ENCODE measurements at places on chromosomes 16 and 17.
A peak's percentile ranks its signal among the peaks of the same experiment; 100 is the strongest.

DNA sequence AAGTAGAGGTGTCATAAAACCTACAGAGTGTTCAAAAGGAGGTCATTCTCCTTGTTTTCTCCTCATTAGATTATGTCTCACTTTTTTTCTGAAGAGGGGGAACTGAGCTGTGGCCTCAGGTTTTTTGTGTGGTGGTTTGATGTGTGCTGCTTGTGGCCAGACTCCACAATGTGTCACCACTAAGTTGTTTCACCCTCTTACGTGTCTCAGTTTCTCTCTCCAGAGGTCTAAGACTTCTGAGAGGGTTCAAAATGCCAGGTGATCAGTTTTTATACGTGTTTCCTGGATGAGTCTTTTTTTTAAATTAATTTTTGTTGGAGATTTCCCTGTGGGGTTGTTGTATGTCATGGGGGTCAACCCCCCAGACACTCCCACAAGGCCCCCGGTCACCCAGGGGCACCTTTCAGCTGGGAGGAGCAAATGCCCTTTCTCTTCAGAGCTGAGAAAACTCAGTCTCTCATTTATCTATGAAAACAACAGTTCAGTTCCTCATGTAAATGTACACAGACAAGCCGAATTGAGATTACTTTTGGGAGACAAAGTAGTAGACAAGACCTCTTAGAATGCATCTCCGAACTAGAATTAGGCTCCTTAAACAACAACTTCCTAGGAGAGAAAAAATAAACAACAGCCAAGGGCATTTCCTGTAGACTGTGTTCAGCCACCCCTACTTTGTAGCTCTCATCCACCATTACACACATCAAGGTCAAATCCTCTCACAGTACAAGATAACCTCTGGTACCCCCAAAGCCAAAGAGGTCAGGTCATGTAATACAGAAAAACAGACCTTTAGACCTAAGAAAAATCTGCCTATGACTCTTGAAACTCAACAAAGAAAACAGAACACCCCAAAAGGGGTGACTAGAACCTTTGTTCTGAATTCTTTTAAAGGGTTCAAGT, 23.9 kb upstream of the TMEM98 start:
- DNase-seq = no peak

GRCh38 chr17:50176559-50177357, 11.0 kb downstream of the SGCA start:
- no peak for DNase-seq

DNA sequence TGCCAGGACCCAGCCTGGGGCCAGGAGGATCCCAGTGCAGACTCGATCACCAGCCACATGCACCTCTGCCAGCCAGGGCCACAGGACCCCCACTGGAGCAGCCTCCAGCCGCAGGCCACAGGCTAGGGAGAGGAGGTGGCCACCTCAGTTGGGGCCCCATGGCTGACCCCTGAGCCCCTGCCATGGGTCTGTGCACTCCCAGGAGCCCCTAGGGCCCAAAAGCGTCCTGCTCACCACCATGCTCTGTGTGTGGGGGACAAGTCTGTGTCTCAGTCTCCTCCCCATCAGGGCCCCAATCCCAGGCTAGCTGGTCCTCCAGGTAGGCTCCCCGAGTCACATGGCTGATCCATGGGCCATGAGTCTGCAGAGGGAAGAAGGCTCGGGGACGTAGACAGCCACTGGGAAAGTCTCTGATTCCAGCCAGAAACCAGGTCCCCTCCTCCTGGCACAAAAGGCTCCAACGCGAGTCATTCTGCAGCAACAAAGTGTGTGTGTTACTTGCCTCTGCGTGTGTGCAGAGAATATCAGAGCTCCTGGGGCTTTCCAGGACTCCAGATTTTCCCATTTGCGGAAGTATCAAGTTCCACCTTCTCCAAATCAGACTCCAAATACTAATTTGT, 6.1 kb upstream of the PRSS8 start:
- no peak for DNase-seq

GRCh38 chr17:914561-914960, 65.0 kb downstream of the NXN start:
- no peak for DNase-seq

- no peak for DNase-seq
Observed at GRCh38 chr16:57497121-57497520, 10.8 kb upstream of the DOK4 start.

- DNase-seq = no peak
Observed at GRCh38 chr17:65809366-65809765, 247.9 kb upstream of the AXIN2 start.

DNA sequence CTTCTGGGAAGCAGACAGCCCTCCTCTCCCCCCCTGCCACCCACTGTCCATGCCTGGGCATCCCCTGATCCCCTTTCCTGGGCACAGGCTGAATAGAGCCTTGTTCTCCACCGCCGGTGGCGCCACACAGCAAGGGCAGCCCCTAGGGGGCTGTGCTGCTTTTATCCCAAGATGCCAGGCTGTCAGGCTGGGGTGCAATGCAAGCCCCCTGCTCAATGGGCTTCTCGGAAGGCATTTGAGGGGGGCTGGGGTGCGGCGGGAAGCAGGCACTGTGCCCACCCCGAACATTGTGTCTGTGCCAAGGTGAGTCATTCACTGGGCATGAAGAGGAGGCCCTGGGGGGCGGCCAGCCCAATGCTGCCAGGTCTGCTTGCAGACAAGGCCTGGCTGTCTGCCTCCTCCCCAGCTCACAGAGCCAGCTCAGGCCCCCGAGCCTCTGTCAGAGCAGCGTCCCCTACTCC, 1.5 kb upstream of the GFAP start:
- DNase-seq = peak; percentile 78

DNA sequence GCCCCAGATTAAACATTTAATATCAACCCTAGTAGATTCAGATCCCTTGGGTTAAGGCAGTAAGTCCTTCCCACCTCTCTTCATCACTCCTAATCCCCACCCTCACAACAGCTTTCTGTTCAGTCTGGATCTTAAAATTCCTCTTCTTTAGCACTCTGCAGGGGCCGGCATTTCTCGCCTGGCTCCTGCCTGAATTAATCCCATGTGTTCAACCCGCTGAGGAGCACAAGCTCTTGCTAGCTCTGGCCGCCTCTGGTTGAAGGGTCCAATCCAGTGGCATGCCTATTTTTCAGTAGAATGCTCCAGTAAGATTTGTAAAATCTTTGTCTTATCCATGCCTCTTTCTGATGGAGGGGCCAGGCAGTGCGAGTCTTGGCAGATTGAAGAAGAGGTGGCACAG, 59.2 kb downstream of the CYB5B start:
- no peak for DNase-seq

GRCh38 chr17:72588961-72589360, 468.1 kb downstream of the SOX9 start:
- no peak for DNase-seq

- DNase-seq = peak; percentile 88
Observed at GRCh38 chr17:1029922-1030644, 33.2 kb downstream of the TIMM22 start.

GRCh38 chr16:85327731-85328675, 215.7 kb upstream of the CIBAR2 start:
- no peak for DNase-seq

DNA sequence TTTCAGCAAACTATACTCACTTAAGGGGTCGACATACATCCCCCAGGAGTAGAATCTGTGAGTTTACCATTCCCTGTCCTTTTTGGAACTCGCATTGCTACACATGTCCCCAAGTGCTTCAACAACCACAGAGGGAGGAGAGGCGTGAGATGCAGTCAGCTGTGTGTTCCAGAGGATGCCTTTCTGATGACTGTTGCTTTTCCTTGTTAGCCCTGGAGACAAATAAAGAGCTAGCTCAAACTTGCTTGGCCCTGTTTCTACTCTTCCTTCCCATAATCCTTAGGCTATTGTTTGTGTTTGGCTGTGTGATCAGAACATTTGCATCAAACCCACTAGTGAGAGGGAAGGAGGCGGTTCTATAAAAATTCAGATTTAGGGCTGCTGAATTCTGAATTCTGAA, 264.0 kb downstream of the ENGASE start:
- no peak for DNase-seq

DNA sequence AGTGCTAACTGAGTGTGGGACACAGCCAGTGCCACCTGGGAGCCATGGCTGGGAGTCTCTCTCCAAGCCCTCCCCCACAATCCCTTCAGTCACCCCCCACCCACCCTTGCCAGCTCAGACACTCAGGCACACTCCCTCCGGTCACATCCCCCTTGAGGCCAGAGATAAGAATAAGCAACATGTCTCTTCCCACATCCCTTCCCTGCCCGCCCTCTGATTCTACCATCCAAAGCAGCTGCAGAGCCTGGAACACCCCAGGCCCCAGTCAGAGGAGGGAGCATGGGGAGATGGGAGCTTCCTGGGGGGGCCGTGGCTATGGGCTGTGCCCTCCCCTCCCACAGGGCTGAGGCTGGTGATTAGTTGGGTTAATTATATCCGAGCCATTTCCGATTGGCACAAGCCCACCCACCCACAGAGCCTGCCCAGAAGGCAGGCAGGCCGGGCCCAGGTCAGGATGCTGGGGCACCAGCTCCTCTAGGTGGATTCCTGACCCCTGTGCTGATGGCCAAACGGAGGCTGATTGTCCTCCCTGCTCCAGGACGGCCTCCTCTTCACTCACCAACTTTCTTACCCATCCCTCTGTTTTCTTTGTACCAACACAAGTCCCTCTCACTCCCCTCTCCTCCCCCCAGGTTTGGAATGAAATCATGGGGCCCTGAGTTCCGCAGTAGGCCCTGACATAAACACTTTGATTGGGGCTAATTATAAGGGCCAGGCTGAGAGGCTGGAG, 28.6 kb upstream of the MEIOC start:
- no peak for DNase-seq

DNA sequence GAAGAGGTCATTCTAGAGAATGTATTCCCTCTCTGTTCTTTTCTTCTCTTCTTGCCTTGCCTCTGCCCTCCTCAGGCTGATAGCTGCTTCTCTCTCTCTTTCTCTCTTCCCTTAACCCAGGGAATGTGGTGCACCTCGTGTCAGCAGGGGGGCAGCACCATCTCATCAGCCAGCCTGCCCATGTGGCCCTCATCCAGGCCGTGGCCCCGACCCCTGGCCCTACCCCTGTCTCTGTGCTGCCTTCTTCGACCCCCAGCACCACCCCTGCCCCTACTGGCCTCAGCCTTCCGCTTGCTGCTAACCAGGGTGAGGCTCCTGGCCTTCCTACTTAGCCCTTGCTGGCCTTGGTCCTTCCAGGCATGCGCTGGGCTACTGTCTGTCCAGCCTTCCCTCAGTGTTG, 23.5 kb downstream of the SRCAP start:
- no peak for DNase-seq

DNA sequence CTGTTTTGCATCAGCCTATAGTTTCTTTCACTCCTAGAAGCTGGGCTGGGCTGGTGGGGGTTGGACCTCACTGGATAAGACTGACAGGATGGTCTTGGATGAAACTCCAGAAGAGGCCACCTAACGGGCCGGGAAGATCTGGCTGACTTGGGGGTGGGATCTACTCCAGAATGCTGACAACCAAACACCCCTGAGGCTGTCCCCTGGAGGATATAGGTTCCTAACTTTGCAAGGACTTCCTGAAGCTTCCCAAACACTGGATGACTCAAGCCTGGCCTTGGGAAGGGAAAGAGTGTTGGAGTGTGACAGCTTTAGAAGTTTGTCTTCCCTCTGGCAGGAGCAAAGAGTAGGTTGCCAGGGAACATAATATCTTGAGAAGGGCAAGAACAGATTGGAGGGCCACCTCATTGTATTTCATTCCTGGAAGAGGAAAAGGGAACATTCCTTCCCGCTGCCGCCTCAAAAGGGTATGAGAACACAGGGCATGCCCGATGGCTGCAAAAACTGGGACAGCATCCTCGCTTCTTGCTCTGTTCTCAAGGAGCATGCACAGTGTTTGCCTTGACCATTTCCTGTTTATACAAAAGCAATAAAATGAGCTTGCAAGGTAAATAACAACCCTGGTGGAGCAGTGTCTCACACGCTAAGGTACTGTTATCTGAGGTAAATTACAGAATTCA, 6.8 kb upstream of the CYB5B start:
- DNase-seq = no peak

DNA sequence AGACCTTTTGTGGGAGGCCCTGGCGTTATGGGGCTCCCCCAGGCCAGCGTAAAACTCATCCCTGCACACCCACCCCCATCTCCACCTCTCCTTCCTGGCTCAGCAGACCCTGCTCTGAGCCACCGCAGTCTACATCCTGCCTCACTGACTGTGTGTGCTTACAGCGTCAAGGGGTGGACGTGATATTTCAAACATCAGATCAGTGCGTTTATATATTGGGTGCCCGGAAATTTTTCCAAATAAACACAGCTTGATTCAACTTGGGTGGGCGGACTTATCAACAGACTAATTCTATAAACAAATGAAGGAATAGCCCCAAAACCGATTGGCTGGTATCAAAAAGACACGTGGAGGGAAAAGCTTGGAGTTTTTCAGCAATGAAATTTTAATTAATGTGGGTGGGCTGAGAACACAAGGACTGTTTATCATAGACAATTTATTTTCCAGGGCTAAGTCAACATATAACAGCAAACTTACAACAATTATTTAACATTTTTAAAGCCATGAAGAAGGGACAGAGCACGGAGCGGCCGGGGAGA, at the start of gene FOXL1:
FOXL1 (plus strand) TSS at position 489 of the 539 bp plus-strand sequence. CDS start 175 bp downstream, outside the sequence.
- no peak for DNase-seq

- no peak for DNase-seq
Observed at GRCh38 chr16:85042606-85043005, 15.0 kb downstream of the KIAA0513 start.

- DNase-seq = no peak
Observed at GRCh38 chr17:17911001-17911613, 61.1 kb downstream of the TOM1L2 start.
